Foreskin fibroblast (primary cell): ENCODE measurements at places on chromosomes 2 and 18.

DNA sequence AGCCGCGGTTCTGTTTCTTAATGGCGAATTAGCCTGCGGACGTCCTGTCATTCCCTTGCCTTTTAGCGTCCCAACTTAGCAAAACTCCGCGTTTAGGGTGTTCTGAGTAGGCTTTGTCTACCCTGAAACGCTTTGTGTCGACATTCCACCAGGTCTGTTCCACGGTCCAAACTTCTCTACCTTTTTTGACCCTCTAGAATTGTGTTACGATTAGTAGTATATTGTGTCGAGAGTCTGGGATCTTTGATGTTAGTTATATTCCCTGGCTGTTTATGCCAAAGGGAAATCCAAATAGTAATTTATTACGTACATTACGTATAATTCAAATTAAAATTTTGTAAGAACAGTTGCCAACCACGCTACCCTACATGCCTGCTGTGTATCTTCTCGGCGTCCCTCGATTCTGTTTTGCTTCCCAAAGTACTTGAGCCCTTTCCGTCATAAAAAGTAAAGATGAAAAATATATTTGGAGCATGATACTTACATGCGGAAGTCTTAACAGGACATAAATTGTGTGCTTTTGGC lies 495 bp upstream of the TTC32 start:
- DNase-seq: no peak

GRCh38 chr2:218257390-218257981 lies 3.3 kb upstream of the GPBAR1 start:
- no peak for DNase-seq

GRCh38 chr2:202104286-202104870 lies 31.3 kb downstream of the KIAA2012 start:
- DNase-seq: peak; percentile 44

- DNase-seq: no peak
Observed at GRCh38 chr2:1884933-1885580, 140.7 kb upstream of the PXDN start.

GRCh38 chr2:207612714-207613113 lies 12.5 kb downstream of the METTL21A start:
- DNase-seq: no peak

DNA sequence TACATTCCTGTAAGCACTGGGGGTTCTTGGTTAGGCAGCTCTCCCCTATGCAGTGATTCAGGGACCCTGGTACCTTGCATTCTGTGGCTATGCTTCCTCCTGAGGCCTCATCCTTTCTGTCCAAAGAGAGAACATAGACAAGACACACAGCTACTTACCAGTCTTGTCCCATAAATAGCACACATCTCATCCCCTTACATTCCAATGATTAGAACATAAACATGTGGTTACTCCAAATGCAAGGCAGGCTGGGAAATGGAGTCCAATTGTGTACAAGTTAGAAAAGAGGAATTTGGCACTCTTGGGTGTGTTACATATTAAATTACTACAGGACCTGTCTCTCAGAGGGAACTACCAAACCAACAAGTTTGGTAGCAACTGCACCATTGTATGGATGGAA lies 171.3 kb downstream of the ARHGAP15 start:
- DNase-seq: peak; percentile 7

DNA sequence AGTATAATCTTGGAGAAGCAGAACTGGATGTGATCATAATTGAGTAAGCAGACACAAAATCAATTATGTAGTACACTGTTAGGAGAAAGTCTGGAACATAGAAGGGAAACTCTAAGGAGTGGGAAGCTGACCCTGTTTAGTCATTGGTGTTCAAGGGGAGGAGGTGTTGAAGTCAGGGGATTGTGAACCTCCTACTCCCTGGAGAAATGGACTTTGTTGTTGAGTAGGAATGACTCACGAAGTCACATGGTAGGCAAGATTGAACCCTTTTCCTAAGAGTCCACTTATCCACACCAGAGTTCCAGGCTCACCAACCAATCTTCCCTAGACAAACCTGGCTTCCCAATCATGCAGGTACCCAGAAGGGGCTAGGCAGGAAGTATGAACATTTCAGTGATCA lies 81.0 kb upstream of the BCL11A start:
- no peak for DNase-seq

- no peak for DNase-seq
Observed at GRCh38 chr2:19876751-19877150, 25.0 kb downstream of the TTC32 start.

- DNase-seq: peak; percentile 23
Observed at GRCh38 chr2:27074738-27075565, 3.5 kb upstream of the EMILIN1 start.

- DNase-seq: no peak
Observed at GRCh38 chr2:19845323-19845920, 56.4 kb downstream of the TTC32 start.

DNA sequence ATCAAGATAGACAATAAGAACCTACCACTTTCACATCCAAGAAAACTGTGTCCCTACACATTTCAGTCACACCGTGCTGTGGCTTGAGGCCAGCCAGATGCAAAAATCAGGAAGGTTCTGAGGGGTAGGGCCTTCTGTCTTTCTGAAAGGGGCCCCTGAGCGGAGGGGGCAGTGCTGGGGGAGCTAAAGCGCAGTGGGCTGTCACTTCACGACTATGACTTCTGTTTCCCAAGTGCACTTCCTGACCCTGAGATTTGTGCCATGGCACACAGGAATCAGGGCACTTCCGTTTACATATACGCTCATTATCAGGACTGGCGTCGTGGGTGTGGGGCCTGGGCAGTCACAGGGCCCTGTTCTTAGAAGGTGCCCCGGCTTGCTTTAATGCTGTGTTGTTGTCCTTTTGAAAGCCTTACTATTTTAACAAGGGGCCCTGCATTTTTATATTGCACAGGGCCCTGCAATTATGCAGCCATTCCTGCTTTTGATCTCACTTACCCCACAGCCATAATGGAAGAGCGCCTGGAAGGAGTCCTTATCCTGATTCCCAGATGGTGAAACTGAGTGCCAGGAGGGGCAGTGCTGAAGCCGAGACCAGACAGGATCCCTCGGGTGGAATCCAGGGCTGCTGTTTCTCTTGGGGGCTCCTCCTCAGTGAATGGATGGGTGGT lies 620 bp downstream of the NGEF start:
- no peak for DNase-seq

- DNase-seq: no peak
Observed at GRCh38 chr18:5582849-5583681, 39.3 kb upstream of the EPB41L3 start.

DNA sequence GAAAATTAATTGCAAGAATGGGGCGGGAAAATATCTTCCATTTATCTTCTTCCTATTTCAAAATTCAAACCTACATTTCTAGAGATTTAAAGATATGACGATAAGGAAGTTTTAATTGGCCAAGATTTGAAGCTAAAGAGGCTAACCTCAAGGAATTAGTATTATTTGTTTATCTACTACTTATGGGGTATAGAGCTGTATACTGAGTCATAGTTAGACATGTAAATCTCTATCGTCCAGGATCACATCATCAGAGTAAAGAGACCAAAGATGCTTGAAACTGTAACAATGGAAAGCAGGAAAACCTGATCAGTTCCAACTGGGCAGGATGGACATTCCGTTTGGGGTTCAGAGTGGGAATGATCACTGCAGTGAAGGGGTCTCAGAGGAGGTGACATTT lies 95.2 kb upstream of the KLF7 start:
- peak; percentile 54 for DNase-seq

DNA sequence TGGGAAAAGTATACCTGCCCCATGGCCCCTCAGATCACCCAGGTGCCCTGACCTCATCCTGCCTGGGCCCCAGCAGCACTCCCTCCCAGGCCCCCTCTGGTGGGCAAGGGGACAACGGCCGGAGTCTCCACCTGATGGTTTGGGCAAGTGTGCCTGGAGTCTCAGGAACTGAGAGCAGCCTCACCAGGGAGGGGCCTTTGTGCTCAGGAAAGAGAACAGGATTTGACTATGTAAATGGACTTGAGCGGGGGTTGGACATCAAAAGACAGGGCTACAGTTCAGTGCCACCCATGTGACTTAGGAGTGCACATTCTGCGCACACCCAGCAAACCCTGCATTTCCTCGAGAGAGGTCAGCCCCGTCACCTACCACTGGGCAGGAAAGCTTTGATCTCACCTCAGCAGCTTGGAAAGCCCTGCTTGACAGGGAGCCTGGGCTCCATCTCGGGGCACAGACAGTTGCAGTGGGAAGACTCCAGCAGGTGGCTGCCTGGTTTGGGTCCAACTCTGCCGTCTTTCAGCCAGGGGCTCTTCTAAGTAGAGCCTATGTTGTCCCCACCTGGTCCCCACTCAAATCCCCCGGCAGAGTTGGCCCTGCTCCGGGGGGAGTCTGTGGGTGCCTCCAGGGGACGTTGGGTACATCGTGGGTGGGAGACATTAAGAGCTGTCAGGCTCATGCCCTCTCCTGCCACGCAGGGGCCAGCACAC lies 3.3 kb downstream of the INPP5D start:
- DNase-seq: no peak

- DNase-seq: peak; percentile 10
Observed at GRCh38 chr18:56258178-56258577, 380.2 kb downstream of the TXNL1 start.

GRCh38 chr18:7601936-7602335 lies 34.8 kb downstream of the PTPRM start:
- DNase-seq: no peak

DNA sequence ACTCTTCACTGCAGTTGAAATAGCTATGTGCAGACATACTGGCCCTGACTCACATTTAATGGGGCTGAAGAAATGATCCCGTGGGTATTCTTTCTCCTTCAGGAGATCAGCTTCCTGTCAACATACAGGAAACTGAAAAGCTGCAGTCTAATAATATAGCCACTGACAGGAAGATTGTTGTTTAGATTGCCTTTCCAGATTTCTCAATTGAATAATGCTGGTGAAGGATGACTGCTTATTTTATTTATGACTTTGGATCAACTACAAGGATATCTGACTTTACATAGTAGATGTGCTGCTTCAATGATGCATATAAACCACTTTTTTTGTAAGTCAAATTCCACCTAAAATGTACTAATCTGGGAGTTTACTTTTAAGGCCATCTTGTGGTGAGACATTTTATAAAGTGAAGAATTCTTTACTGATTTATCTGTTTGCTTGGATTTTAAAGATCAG lies 93.4 kb upstream of the MAP4K3 start:
- DNase-seq: peak; percentile 80

DNA sequence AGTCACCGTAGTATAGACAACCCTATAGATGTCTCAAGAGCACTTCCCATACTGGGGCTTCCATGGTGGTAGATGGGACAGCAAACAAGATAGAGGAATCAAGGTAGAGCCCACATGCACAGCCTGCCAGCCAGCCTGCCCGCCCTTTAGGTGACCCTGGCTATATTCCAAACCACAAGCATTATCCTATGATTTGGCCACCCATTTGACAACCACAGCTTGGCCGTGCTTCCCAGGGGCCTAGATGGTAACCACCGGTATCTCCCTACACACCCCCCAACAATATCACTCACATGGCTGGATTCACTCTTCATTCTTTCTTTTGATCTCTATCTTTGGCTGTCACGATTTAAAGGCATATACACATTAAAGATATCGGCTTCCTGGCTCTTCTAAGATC lies 85.3 kb downstream of the CDK15 start:
- no peak for DNase-seq

DNA sequence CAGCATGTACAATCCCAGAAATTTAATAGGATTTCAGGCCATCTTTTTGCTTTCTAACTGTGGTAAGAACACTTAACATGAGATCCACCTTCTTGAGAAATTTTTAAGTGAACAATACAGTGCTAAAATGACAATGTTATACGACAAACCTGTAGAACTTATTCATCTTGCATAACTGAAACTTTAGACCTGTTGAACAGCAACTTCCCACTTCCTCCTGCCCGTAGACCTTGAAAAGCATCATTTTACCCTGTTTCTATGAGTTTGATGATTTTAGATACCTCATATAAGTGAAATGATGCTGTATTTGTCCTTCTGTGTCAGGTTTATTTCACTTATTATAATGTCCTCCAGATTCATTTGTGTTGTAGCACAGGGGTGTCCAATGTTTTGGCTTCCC lies 128.2 kb downstream of the CD226 start:
- DNase-seq: no peak

GRCh38 chr2:38100328-38100727 lies 24.4 kb upstream of the CYP1B1 start:
- DNase-seq: no peak

- DNase-seq: no peak
Observed at GRCh38 chr2:67904966-67905365, 157.8 kb downstream of the C1D start.

DNA sequence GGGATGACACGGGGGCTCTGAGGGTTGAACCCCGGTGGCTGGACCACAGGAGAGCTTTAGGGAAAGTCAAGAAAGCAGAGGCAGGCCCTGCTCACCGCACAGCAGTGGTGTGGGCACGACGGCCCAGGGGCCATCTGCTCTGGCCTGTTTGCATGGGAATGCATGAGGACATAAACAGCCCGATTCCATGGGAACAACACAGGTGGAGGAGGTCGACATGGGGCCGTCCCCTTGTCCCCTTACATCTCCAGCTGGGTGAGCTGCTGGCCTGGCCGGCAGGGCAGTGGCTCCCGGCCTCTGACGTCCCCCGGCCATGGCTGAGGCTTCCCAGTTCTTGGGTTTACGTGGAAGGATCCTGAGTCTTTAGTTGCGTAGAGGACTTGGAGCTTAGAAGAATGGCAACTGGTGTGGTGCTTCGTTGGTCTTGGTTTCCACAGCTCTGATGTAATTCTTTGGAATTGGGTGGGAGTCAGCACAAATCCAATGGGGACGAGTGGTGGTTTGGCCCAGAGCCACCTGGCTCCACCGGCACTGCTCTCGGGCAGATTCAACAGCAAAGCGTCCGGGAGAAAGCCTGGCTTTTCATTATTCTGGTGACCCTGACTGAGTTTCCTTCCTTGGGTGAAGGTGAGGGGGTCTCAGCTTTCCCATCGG lies 98.3 kb upstream of the HDAC4 start:
- DNase-seq: peak; percentile 20

DNA sequence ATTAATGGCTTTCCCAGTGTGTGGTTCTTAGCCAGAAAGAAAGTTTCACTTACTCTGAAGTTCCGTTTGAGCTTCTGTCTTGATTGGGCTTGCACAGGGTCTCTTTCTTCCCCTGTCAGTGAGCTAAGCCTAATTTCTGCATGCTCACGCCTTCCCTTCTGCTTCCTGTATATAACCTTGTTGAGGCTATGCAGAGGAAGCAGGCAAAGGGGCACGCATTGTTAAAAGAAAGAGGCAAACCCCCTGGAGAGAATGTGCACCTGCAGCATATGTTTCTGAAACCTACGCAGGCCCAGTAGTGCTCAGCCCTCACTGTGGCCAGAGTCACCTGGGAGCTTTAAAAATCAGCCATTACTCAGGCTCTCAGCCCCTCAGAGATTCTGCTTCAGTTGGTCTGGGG lies 14.5 kb upstream of the PLA2R1 start:
- no peak for DNase-seq

- no peak for DNase-seq
Observed at GRCh38 chr2:151197184-151198108, 64.2 kb downstream of the RBM43 start.

- no peak for DNase-seq
Observed at GRCh38 chr2:220574038-220574437, 946.6 kb downstream of the SLC4A3 start.

- DNase-seq: no peak
Observed at GRCh38 chr2:187232749-187233148, 215.3 kb downstream of the CALCRL start.
